Stimulated activated CD4-positive, alpha-beta T cell treated with anti-CD3 and anti-CD28 coated beads, Interleukin-1b, Interleukin-23, amount 100 ng/mL, for 1 hour (primary cell): ENCODE measurements at places on chromosomes 6 and 20.

- DNase-seq, result no peak
Measured at GRCh38 chr6:111980971-111981840, 72.7 kb upstream of the CCN6 start.

DNA sequence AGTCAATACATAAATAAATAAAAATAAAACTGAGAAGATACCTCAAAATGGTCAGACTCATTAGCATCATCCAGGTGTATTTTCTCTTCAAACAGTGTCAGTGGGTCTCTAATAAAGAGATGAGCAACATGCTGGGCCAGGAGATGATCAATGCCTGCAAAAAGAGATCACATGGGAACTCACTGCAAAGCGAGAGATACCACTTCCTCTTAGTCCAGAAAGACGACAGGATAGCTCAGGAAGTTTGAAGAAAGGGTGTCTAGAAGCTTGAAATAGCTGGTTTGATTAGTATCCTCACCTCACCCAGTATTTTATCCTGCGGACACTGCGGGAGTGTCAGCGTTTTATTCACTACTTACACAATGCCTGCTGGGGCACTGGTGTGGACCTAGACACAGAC lies 38.0 kb downstream of the GCLC start:
- DNase-seq, result no peak

DNA sequence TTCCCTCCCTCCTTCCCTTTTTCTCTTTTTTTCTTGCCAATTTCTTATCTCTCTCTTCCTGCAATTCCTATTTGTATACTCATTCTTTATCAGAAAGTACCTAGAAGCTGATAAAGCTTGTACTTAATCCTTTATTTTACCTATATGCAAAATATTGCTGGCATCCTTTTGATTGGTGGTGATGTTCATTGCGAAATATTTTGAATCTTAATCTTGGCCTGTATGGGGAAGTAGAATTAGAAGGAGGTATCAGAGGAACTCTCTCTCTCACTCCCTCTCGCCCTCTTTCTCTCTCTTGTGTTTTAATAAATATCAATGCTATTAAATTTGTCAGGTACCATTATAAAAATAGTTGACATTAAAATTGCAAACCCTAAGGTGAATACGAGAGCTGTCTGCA lies 52.8 kb downstream of the UST start:
- no peak for DNase-seq

GRCh38 chr6:155980014-155980767 lies 524.6 kb upstream of the NOX3 start:
- DNase-seq, result no peak

DNA sequence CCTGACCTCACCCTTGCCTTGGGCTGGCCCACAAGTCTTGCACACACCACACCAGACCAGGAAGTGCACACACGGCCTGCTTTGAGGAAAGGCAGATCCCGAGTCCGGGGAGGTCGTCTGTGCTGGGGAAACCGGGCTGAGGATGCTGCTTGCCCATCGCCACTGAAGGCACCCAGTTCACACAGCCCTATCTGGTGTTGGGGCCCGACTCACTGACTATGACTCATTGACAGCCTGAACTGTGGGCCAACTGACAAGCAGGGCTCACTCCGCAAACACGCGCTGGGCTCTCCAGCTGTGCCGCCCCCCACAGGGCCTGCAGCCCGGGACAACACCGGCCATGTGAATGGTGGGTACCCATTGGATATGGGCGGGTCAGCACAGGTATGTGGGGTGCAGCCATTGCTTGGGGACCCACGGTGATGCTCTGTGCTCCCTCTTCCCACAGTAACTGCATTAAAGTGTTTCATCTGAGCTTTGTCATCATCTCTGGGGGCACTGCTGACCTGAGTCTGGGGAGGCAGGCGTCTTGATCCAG lies 1.6 kb downstream of the SAMD10 start:
- no peak for DNase-seq

GRCh38 chr20:21796059-21796458 lies 90.6 kb downstream of the PAX1 start:
- DNase-seq, result no peak

DNA sequence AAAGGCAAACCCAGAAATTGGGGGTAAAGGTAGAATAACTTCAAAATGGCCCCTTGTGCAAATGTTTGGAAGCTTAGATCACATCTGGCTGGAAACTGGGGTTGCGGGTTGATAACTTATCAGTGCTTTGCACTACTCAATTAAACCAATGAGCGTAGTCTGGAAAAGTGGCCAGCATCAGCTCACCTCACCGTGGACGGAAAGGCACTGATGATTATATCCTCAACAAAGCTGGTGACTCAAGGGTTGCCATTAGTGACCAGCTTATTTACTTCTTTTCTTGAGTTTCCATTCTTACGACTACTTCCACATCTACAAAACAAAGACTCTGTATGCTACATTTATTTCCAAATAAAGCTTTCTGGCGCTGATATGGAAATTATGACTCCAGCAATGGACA lies 198.5 kb upstream of the HEY2 start:
- no peak for DNase-seq

GRCh38 chr6:8707956-8708772 lies 272.8 kb upstream of the SLC35B3 start:
- DNase-seq, result no peak

DNA sequence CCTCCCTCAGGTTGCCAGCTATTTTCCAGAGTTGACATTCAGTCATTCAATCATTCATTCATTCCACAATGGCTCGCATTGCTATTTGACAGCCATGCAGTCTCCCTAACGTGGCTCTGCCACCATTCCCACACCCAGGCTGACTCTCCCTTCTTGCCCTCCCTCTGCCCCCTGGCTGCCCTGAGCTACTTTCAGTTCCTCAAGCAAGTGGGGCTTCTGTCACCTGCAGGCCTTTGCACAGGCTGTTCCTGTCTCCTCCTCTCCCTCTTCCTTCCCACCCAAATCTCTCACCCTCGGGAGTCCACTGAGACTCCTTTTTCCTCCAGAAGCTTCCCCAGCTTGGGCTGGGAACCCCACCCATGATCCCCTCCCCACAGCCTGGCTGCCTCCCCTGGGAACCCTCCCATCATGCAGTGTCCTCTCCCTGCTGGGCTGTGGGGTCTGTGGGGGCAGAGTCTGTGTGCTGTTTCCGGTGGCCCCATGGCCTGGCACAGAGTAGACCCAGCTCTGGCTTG lies 2.6 kb downstream of the PACSIN1 start:
- DNase-seq, result no peak

- DNase-seq, result no peak
Measured at GRCh38 chr6:106804346-106805335, 169.9 kb downstream of the CD24 start.

- DNase-seq, result no peak
Measured at GRCh38 chr6:12208190-12208589, 82.0 kb upstream of the EDN1 start.

- no peak for DNase-seq
Measured at GRCh38 chr20:23387118-23387443, 25.1 kb downstream of the GZF1 start.

GRCh38 chr20:13841206-13841605 lies 56.4 kb downstream of the NDUFAF5 start:
- no peak for DNase-seq

DNA sequence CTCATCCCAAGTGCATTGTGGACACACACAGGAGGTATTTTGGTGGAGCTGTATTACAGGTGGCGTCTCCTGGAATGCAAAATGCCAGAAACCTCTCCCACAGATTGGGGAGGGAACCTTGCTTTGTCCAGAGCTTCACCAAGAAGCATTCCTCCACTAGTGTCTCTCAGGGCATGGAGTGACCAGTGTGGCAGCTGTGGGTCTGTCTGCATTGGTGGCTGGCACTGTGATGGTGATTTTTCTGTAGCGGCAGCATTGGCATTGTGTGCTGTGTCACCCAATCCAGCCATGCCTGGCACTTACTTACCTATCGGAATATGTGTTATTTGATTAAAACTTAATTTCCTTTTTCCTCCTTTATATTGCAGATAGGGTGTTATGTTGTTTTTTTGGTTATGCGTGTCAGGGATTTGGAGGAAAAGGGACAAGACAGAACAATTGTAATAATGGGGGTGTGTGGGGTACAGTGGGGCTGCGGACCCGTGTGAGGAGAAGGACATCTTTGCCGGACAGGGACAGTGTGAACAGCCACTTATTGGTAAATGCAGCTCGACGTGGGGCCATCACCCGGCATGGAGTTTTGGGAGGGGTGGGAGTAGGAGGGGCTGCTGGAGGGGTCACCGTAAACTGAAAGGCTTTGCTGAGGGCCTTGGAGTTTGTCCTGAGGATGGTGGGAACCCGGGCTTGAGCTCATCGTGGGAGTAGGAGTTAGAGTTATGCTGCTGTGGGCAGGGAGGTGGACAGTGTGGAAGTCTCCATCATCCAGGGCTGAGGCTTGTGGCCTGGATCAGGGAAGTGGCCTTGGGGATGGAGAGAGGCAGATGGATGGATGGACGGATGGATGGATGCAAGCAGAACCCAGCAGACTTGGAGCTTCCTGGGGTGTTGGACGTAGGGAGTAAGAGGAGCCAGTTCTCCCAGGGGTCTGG lies 105.0 kb downstream of the SYCP2 start:
- DNase-seq, result no peak

- no peak for DNase-seq
Measured at GRCh38 chr20:62628691-62629090, 13.6 kb upstream of the SLCO4A1 start.

DNA sequence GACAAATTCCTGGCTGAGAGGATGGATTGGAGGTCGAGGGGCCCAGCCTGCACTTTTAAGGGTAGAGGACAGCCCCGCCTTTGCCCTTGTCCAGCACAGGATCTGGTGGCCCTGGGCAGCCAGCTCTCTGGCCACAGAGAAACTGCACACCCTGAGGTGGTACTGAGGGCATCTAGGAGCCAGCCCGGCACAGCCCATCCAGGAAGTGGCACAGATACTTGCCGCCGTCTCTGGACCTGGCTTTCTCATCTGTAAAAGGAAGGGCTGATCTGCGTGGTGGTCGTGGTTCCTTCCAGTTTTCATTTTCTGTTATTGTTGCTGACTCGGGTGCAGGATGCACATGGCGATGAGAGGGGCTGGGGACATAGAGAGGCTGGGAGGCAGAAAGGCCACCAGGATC lies 16.0 kb upstream of the SLC22A7 start:
- no peak for DNase-seq

DNA sequence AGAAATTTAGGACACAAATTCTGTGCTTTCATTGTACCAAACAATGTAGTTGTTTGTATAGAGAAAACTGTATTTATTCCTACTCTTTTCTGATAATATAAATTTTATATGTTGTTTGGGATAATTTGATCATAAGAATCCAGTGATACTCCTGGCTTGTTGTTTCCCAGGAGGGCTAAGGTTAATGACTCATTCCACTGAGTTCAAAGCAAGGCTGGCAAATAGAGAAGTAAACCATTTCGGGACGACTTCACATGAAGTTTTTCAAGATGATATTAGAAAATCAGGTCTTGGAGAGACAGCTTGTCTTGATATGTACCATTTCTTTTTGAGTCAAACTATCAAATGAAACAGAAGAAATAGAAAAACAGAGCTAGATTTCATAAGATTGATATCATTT lies 326.1 kb upstream of the CNR1 start:
- no peak for DNase-seq

GRCh38 chr6:8829296-8829695 lies 394.0 kb upstream of the SLC35B3 start:
- no peak for DNase-seq

DNA sequence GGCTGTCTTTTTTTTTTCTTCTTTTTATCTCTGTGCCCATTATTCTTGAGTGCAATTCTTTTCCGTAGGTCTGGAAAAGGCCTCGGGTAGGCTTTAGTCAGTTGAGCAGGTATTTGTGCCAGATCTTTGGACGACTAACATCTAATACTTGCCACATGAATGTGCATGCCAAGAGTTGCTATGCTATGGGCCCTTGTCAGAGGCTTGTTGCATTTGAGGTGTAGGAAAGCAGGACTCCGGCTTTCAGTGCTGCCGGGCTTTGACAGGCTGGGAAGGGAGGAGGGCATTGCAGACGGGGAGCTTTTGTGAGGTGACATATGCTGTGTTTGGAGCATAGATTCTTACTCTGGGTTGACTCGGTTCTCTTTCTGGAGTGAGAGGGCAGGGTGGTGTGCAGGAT lies 10.2 kb downstream of the LRRC1 start:
- no peak for DNase-seq

- DNase-seq, result no peak
Measured at GRCh38 chr6:131851049-131851769, 43.4 kb downstream of the ENPP1 start.

- no peak for DNase-seq
Measured at GRCh38 chr6:5351552-5352210, 90.4 kb downstream of the FARS2 start.

- no peak for DNase-seq
Measured at GRCh38 chr20:13913131-13913530, 77.3 kb downstream of the SEL1L2 start.

DNA sequence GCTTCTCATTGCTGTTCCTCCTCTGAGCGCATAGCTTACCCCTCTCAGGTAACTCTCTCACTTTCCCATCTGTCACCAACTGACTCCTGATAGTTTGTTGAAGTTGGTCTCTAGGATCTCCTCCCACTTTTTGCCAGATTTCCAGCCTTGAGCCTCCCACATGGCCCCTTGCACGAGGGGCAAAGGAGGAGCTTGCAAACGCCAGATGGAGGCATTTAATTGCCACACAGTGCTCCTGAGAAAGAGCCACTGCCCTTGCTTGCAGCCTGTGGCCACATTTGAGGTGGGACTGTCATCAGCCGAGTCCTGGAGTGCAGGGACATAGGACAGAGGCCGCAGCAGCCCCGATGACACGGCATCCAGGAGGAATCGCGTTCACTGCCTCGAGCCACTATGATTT lies 348.7 kb downstream of the SMOC2 start:
- DNase-seq, result no peak

- DNase-seq, result no peak
Measured at GRCh38 chr6:14748679-14749078, 497.2 kb upstream of the JARID2 start.

- no peak for DNase-seq
Measured at GRCh38 chr6:136137008-136137692, 113.0 kb downstream of the MTFR2 start.

GRCh38 chr6:136757150-136757549 lies 35.1 kb downstream of the MAP3K5 start:
- no peak for DNase-seq

DNA sequence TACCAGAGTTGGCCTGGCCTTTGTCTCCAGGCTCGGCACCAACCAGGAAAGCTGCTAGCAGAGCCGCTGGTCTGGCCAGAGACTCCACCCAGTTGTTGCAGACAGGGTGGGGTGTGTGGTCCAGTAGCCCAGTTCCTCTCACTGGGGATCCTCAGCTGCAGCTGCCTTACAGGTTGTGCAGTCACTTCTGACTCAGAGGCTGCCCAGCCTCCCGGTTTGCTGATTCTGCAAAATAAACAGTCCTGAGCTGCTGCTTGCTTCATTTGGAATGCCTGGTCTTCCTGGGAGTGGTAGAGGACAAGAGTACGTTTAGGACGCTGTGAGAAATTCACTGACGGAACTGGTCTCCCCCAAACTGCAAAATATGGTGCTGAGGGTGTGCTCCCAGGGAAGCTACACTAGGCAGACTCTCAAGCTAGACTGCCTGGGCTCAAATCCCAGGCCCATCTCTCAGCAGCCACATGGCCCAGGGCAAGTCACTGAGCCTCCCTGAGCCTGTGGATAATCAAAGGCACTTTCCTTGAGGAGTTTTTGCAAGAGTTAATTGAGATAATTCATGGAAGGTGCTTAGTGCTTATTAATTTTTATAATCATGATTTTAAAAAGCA lies 246.1 kb downstream of the TFAP2C start:
- no peak for DNase-seq
